ENCODE measurements at places on chromosomes 5 and 9.

GRCh38 chr5:4927097-4927496 is 213.0 kb upstream of the ADAMTS16 start:
- no peak for DNase-seq

DNA sequence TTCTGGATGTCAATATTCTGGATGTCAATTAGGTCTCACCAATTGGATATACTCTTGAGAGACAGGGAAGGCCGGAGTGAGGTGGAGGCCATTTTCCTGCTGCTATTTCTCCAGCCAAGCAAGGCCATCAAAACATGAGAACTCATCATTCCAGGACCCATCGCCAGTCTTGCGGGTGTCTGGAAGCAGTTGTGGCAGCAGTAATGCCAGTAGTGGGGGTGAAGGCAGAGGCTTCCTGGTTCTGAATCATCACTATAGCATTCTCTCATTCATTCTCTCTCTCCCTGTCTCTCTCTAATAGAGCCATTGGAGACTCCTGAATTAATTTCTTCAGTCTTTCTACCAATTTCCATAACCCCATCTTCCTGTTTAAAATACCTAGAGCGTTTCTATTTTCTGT is 71.8 kb downstream of the EGFLAM start:
- no peak for DNase-seq

- no peak for DNase-seq
Measured at GRCh38 chr5:10894445-10895054, 133.5 kb upstream of the DAP start.

GRCh38 chr9:115978659-115979096 is 174.9 kb upstream of the PAPPA start:
- DNase-seq = no peak

DNA sequence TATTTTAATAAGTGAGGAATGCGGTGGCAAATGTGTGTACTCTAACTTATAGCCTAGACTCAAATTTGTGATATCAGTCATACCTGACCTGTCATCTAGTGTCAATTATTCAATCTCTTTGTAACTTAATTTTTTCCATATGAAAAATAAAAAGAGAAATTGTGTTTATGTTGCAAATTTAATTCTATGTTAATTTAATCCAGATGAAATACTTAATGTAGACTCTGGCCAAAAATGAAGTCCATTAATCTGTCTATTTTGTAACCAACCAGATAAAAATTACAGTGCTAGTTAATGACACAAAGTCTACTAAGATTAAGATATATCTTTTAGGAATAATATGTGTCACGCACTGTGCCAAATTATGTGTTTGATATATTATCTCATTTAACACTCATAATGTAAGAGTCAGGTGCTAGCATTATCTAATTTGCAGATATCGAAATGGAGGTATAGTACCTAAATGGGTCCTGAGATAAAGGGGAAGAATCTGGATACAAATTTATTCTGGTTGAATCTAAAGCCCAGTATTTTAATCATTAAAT is 712.1 kb downstream of the KCTD16 start:
- no peak for DNase-seq

- no peak for DNase-seq
Measured at GRCh38 chr5:121841892-121842291, 9.8 kb upstream of the FTMT start.

DNA sequence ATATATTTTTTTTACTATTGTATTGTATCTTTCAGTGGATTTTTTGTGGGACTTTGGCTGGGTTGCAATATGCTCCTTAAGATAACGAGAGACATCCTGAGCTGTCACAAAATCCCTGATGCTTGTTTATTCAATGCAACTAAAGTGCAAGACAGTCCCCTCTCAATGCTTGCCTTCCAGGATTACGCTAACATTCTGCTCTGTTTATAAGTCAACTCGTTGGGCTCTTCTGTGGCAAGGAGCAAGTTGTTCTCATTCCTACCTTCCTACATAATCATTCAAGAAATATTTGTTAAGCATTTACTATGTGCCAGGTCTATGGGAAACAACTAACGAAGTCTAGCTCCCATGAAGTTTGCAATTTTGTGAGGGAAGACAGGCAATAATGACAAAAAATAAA is 40.4 kb downstream of the JAKMIP2 start:
- no peak for DNase-seq

DNA sequence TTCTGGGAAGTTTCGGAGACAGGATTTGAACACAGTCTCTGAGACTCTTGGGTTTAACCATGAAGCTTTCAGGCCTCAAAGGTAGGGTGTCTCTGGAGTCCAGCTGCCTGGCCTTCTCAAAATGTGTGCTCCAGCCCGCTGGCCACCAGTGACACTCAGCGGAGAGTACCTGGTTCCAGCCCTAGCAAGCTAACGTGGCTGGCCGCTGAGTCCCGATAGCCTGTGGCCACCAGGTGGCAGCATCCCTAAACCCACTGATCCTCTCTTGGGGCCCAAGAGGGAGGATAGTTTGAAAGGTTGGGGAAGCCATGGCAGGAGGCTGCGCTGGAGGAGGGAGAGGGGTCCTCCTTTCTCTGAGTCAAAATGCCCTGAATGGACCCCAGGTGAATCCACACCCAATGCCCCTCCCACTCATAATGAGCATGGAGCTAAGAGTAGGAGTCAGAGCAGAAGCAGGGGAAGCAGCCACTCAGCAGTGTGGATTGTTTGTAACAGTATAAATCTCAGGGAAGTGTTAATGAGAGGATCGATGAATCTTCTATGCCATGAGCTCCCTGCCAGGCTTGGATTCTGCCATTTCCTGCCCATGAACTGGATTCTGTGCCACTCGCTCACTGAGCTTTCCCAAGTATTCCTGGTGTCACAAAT is 5.4 kb upstream of the TIFAB start:
- no peak for DNase-seq

GRCh38 chr9:1726993-1727759 is 288.0 kb upstream of the SMARCA2 start:
- DNase-seq = no peak

GRCh38 chr5:132746954-132747615 is at the start of gene CCNI2:
CCNI2 (plus strand) TSS chr5:132747426; CDS start chr5:132747496, 70 bp downstream.
- DNase-seq = no peak

- no peak for DNase-seq
Measured at GRCh38 chr9:76452839-76453238, 6.1 kb upstream of the GCNT1 start.

DNA sequence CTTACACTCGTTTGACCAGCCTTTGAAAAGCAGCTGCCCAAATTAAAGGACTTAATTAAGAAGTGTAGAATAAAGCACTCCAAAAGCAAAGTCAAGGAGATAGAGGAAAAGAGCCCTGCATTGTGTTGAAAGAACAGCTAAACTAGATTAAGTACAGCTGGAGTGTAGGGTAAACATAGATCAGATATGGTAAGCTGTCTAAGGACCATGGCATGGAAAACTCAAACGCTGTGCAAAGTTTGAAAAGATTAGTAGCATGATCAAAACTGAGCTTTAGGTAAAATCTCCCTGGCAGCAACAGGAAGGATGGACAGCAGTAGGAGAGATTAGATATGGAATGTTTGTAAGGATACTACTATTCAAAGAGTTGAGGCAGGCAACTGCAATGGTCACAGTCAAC is 55.4 kb downstream of the BNC2 start:
- DNase-seq = no peak

DNA sequence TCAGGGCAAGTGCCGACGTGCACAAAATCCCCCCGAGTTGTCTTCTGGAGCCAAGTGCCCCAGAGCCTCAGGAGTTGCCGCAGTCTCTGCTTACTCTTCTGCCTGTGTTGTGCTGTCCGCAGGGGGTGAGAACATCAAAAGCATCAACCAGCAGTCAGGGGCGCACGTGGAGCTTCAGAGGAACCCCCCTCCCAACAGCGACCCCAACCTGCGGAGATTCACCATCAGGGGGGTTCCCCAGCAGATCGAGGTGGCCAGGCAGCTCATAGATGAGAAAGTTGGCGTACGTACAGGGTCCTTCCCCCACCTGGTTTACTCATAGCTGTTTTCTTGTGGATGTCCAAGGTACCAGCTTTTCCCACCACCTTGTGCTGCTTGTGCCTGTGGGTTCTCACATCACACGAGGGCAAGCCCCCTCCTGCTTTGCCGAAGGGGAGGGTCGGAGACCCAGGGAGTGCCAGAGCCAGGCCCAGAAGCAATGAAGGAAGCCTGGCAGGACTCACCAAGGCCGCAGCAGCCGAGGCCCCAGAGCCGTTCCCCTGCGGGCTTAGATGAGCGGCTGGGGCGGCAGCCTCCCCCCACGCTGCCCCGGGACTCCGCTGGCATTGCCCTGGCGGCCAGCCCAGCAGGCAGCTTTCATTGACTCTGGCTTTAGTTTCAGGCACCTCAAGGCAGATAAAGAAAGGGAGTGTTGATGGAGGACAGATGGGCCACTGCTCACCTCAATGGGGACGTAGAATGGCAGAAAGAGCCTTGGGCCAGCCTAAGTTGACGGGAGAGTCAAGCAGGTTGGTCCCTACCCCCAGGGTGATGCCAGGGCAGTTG is 33.7 kb upstream of the PRDM12 start:
- no peak for DNase-seq

DNA sequence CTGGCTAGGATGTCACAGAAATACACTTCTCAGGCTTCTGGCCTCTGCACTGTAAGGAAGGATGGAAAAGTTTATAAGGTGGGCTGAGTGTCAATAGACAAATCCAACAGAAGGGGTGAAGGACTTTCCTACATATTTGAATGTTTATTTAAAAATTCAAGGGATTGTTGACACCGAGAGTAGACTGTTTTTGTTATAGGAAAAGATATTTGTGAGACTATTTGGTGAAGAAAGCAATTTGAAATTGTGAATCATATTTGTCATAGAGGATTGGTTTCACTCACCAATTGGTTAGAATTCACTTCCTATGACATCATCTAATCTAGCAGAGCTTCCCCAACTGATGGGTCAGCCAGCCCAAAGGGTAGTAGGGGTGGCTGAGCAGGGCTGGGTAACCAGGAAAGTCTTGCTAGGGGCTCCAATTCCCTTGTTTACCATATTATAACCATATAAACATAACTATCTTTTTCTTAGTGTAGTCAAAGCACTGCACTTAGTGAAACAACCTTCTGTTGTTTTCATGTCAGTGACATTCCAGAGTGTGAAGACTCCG is 14.9 kb upstream of the MEGF10 start:
- no peak for DNase-seq

DNA sequence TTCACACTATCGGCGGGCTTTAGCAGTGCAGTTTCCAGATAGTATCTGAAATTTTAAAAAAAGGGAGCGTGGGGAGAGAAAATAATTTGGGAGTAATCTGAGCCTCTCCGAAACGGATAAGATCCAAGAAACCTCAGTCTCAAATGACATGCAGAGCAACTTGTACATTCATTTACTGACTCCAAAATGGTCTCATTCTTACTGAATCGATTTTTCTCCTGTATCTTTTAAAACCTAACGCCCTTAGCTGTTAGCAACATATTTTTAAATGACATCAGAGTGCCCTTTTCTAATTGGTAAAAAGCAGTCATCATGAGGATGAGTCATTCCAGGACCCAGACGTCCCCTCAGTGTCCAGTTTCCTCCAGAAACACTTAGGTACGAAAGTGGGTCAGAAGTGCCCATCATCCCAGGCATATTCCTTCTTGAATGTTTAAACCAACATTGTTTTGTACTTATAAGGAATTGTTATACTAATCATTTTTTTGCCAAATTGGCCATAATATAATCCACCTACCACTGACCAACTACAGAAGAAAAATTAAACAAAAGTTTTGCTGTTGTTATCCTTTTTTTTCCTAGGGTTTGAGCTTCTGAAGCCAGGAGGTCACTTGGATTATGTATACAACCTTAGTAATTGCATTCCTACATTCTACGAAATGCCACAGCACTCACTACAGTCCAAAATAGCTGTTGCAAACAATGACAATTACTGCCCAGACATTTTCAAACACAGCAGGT is 354.4 kb downstream of the ADAMTS6 start:
- no peak for DNase-seq

DNA sequence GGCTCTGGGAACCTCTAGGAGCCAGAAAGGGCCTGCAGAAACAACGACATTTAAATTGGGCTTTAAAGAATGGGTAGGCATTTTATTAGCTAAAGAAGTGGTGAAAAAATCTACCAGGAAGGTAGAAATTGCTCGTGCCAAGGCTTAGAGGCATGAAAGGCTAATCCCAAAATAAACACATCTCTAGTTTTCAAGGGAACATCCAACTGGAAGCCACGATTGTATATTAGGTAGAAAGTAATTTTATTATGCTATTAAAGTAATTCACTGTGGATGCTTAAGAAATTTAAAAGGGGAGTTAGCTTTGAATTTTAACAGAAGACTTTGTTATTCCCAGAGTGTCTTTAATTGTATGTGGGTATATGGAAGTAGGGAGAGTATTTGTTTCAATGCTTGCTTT is 17.5 kb upstream of the CNTLN start:
- no peak for DNase-seq

- no peak for DNase-seq
Measured at GRCh38 chr5:96952974-96953730, 17.3 kb downstream of the LNPEP start.

- DNase-seq = no peak
Measured at GRCh38 chr9:129071526-129072126, 9.3 kb upstream of the DOLPP1 start.

- no peak for DNase-seq
Measured at GRCh38 chr9:15249981-15250380, 57.0 kb downstream of the TTC39B start.

GRCh38 chr5:139110526-139111168 is 87.5 kb downstream of the SIL1 start:
- no peak for DNase-seq

- DNase-seq = peak; percentile 64
Measured at GRCh38 chr5:1555011-1555807, 31.4 kb upstream of the LPCAT1 start.

- no peak for DNase-seq
Measured at GRCh38 chr9:136171009-136171800, 33.7 kb downstream of the LHX3 start.

- DNase-seq = peak; percentile 93
Measured at GRCh38 chr5:83474161-83474796, 2.7 kb downstream of the VCAN start.

- DNase-seq = no peak
Measured at GRCh38 chr5:166382031-166382430, 1909.4 kb upstream of the WWC1 start.

GRCh38 chr5:92320446-92320845 is 937.3 kb upstream of the ARRDC3 start:
- DNase-seq = no peak

DNA sequence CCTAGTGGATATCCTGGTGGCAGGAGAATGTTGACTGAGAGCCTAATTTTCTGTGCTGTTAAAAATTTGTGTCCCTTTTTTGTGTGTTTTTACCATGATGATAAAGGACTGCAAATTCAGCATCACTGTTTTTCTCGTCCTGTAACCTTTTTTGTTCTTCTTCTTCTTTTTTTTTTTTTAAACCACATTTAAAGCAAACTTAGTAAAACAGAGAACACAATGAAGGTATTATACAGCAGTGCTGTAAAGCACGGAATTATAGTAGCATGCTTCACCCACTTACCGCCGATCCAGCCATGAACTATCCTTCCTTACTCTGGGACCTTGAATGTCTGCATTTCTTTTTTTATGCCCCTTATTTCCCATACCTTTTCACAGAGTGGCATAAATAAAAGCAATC is 280.0 kb downstream of the ARHGAP26 start:
- no peak for DNase-seq

GRCh38 chr5:33059081-33059480 is 348.0 kb downstream of the NPR3 start:
- DNase-seq = no peak
